ENCODE measurements at places on chromosomes 4 and X. TPM values are rescaled to one million over a fixed set of nuclear protein-coding genes. Genes with fewer than 3 reads are reported as not detected.

Gene F8A2
- total RNA-seq = not detected

DNA sequence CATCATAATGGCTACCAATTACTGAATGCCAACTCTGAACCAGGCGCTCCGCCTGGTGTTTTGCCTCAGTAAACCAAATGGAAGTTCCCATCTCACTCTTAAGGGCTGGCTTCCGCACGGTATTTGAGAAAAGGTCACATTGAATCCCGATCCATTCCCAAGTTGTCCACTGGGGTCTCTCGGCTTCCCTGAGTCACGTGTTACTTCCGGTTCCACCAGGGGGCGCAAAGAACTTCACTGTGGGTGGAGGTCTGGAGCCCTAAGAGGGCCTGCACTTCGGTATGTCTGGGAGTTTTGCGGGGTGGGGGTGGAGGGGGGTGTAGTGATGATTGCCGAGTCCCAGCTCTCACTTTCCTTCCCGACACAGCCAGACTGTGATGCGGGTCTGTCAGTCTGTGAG, 13.4 kb upstream of the NHS start:
- DNase-seq = no peak

Gene PABPC5
- total RNA-seq = 0.90 TPM

GRCh38 chr4:13860126-13860525, 232.6 kb upstream of the BOD1L1 start:
- no peak for DNase-seq

- DNase-seq = no peak
Observed at GRCh38 chr4:4529392-4529791, 12.5 kb downstream of the STX18 start.

- peak; percentile 51 for DNase-seq
Observed at GRCh38 chr4:76550966-76551780, 116.1 kb downstream of the SHROOM3 start.

GRCh38 chr4:183391204-183391603, 53.2 kb upstream of the CDKN2AIP start:
- DNase-seq = no peak

Gene CLTRN
- under 0.01 TPM for total RNA-seq

- peak; percentile 89 for DNase-seq
Observed at GRCh38 chr4:4555916-4556315, 14.1 kb upstream of the STX18 start.

DNA sequence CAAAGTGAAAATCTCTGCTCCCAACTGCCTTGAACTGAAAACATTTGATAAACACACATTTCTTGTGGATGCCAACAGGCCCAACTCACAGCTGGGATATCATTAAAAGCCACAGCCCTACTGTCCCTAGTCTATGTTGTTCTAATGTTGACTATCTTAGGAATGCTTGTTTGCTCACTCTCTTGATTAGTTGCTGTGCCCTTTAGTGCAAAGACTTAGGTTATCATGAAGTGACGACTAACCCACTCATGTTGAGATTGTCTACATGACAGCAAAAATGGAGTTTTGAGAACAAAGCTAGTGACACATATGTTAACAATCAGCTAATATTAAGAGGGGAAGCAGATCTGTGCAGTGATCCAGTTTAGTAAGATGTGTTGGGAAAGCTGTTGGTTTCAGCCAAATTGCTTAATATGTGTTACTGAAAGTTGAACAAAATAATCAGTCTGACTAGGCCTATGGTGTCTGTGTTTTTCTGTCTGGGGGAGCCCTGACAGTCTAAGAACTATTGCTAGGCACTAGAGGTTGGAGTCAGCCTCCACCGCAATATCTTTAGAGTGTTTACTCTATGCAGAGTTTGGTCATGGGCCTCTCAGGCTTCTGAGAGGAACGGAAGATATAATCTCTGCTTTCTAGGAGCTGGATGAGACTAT, 125.5 kb downstream of the ATG4A start:
- DNase-seq = no peak

Gene GUCY1A1
- total RNA-seq = 0.54 TPM

DNA sequence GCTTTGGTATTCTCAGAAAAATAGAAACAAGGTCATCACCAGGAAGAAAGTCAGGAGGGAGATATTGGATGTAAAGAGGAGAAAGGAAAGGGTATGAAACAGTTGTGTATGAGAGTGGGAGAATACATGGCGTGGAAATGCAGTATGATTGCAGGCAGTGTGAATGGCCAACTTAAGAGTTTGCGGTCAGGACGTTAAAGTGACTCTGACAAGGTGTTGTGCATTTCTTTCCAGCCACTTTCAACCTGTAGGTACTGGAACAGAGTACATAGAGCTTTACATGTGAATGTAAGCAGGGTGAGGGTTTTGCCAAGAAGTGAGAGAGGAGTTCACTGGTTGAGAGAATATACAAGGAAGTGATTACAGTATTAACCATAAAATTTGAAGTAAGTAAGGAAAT, 15.7 kb downstream of the ATP10D start:
- DNase-seq = no peak

GRCh38 chr4:25913056-25913850, 767 bp upstream of the SMIM20 start:
- DNase-seq = peak; percentile 47

- DNase-seq = peak; percentile 57
Observed at GRCh38 chrX:104318330-104319009, 63.7 kb upstream of the ESX1 start.

Gene ASB5
- 0.18 TPM for total RNA-seq

DNA sequence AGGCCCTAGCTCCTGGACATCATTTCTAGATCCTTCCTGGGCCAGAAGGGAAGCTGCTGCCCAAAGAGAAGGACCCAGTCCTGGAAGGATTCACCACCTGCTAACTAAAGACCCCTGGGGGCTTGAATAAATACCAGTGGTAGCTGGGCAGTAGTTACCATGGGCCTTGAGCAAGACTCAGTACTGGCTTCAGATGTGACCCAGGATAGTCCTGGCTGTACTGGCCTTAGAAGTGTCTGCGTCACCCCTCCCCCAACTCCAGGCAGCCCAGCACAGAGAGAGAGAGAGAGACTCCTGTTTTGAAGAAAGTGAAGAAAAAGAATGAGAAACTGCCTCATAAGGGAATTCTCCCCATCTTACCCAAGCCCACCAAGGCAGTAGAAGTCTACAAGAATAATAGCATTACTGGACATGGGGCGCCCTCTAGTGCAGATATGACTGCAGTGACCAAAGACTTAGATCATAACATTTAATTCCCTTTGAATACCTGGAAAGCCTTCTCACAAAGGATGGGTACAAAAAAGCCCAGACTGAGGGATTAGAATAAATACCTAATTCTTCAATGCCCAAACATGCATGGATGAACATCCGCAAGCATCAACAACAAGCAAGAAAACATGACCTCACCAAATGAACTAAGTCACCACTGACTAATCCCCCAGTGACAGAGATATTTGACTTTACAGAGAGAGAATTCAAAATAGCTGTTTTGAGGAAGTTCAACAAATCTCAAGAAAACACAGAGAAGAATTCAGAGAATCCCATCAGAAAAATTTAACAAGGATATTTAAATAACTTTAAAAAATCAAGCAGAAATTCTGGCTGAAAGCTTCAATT, 171.8 kb downstream of the HNRNPD start:
- DNase-seq = peak; percentile 27

GRCh38 chrX:9135901-9136510, 102.1 kb upstream of the FAM9B start:
- DNase-seq = peak; percentile 67

Gene SSR4
- total RNA-seq = 118 TPM

- peak; percentile 43 for DNase-seq
Observed at GRCh38 chrX:45766981-45767501, 566.4 kb upstream of the DIPK2B start.

- no peak for DNase-seq
Observed at GRCh38 chrX:122219735-122220134, 964.3 kb upstream of the GRIA3 start.

Gene IQCM
- total RNA-seq = not detected

Gene GK2
- not detected for total RNA-seq

Gene MAGEE1
- total RNA-seq = 0.56 TPM

Gene ZNF630
- 0.54 TPM for total RNA-seq

- DNase-seq = no peak
Observed at GRCh38 chr4:71568131-71568530, 215.7 kb downstream of the GC start.

All from IMR-90 (cell line).